Urothelium cell line (cell line): ENCODE measurements at places on chromosomes 16 and 17.
A peak's percentile ranks its signal among the peaks of the same experiment; 100 is the strongest.

- no peak for DNase-seq
These were observed 53.1 kb downstream of the HS3ST3B1 start for GRCh38 chr17:14353861-14354474.

GRCh38 chr17:66564992-66565465, 262.6 kb downstream of the PRKCA start:
- DNase-seq: no peak

GRCh38 chr16:88315543-88316105, 67.1 kb upstream of the ZNF469 start:
- DNase-seq: peak; percentile 95

DNA sequence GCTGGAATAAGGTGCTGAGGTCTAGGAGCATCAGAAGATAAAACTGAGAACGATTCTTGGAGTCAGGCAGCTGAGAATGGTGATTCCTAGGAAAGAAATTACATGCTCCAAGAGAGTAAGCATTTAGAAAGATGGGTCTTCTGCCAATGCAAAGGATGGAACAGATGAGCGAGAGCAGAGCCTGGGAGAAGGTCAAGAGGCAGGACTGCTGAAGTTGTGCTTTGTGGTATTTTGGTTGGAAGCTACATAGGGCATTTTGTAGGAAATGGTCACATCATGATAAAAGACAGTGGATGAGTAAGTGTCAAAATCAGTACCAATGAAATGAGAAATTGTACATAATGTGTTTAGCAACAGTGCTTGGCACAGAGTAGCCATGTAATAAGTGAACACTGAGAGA, 1.4 kb upstream of the CRYM start:
- DNase-seq: no peak

GRCh38 chr16:50323335-50324011, 45.3 kb downstream of the BRD7 start:
- DNase-seq: no peak

DNA sequence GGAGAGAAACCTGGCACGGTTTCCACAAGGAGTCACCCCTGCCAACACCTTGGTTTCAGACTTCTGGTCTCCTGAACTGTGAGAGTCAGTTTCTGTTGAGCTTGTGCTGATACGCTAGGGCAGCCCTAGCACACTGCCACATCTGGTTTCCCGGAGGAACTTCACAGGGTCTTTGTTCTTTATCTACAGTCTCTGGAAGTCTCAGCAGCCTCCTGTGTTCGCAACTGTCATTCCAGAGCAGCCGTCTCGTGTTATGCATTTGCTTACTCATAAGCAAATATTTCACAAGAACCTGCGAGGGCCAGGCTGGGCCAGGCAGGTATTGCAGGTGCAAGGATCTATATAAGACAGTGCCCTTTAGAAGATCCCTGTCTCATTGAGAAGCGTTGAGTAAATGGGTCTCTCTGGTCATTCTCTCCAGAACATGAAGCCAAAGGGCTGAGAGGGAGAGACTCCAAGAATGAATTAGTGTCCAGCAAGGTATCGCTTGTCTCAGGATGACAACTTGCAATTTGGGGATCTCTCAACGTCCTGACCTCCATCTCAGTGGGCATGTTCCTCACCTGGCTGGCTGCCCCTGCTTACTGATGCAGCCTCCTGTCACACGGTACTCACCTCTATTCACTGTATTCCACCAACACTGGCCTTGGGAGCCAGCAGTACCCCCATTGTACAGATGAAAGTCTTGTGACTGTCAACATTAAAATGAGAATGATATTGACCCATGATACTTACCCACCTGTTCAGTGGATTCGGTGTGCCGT, 141.2 kb downstream of the WWOX start:
- no peak for DNase-seq

DNA sequence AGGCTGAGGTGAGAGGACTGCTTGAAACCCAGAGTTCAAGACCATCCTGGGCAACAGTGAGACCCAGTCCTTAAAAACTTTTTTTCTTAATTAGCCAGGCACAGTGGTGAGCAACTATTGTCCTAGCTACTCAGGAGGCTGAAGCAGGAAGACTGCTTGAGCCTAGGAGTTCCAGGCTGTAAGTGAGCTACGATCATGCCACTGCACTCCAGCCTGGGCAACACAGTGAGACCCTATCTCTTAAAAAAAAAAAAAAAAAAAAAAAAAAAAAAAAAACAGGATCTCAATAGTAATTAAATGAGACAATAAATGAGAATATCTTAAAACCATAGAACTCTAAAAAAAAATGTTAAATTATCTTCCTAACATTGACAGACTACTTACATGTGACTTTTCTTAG, 14.3 kb downstream of the SMURF2 start:
- DNase-seq: no peak

DNA sequence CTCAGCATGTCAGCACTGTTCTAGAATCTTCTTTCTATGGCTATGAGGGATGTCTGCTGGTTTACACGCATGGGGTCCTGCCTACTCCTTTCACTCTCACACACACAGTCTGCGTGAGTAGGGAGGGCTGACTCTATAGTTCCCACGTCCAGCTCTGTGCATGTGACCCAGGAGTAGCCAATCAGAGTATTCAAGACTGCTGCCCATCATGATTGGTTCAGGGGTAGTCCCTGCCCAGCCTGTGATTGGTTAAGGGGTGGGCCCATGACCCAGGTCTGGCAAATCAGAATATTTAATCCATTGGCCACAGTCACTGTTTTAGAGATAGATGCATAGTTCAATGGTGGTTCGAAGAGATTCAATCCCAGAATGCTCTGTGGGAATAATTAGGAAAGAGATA, 151.3 kb upstream of the IRX3 start:
- DNase-seq: no peak

GRCh38 chr17:46764709-46765401, 53.6 kb downstream of the WNT3 start:
- DNase-seq: peak; percentile 72

GRCh38 chr17:11284811-11285210, 43.8 kb downstream of the SHISA6 start:
- no peak for DNase-seq

DNA sequence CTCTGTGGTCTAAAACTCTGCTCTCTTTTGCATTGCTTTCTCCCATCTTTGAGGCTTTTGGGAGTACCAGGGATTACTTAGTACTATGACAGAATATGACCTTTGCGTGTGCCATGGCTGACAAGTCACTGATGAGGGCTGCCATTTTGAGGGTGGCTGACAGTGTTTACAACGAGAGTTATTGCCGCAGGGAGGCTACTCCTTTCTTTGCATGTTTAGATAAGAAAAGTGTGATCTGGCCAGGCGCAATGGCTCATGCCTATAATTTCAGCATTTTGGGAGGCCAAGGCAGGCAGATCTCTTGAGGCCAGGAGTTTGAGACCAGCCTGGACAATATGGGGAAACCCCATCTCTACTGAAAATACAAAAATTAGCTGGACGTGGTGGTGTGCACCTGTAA, 77.5 kb downstream of the GSG1L start:
- DNase-seq: no peak

DNA sequence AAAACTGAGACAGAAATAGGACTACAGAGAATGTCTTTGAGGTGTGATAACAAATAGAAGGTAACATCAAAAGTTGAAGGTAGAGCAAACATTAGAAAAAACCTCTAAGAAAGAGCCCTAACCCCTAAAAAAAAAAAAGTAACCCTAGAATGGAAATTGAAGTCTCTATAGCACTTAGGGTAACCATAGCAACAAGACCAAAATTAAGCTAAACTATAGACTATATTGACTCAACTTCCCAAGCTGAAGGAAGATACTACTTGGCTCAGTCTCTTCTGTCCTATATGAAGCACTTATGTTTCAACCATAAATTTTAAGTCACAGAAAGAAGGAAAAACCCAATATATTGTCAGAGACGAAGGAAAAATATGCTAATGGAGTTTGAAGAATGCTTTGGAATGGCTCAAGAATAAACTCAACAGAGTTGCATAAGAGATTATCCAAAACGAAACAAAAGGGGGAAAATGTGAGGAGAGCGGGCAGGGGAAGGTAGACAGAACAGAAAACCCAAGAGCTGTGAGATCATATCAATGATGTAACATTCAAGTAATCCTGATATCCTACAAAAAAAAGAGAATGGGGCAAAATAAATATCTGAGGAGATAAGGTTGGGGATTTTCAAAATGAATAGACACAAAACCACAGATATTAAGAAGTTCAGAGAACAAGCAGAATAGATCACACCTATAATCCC, 88.4 kb downstream of the USP32 start:
- no peak for DNase-seq

- DNase-seq: peak; percentile 97
These were observed 522 bp upstream of the VEZF1 start for GRCh38 chr17:57988301-57989250.

- DNase-seq: peak; percentile 36
These were observed 31.5 kb downstream of the RBL2 start for GRCh38 chr16:53465606-53466280.

GRCh38 chr16:72645538-72645937, 402.4 kb downstream of the ZFHX3 start:
- DNase-seq: no peak

GRCh38 chr16:29664091-29664921, 1.3 kb downstream of the SPN start:
- no peak for DNase-seq

DNA sequence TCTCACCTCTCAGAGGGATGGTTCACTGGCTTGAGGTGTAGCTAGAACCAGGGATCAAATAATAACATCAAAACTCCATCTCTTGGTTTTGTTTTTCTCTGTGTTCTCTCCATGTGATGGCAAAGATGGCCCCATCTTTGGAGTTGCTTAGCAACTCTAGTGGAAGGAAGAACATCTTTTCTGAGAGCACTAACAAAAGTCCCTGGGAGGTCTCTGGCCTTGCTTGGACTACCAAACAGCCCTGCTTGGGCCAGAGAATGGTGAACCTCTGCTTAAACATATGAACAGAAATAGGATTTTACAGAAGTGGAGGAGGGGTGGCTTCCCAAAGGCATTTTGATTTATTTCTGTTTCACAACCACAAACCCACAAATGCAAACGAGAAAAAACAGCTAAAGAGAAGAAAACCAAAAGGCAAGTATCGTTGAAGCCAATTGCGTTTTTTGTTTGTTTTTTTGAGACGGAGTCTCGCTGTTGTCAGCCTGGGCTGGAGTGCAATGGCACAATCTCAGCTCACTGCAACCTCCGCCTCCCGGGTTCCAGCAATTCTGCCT, 13.2 kb downstream of the GABARAPL2 start:
- DNase-seq: no peak

- DNase-seq: no peak
These were observed 11.8 kb upstream of the CLTC start for GRCh38 chr17:59607817-59608403.

GRCh38 chr17:74114881-74115470, 88.5 kb upstream of the RPL38 start:
- DNase-seq: no peak

GRCh38 chr16:69049146-69049545, 56.3 kb upstream of the HAS3 start:
- peak; percentile 61 for DNase-seq

GRCh38 chr16:89330177-89330856, 112.8 kb downstream of the ZNF778 start:
- DNase-seq: peak; percentile 91

DNA sequence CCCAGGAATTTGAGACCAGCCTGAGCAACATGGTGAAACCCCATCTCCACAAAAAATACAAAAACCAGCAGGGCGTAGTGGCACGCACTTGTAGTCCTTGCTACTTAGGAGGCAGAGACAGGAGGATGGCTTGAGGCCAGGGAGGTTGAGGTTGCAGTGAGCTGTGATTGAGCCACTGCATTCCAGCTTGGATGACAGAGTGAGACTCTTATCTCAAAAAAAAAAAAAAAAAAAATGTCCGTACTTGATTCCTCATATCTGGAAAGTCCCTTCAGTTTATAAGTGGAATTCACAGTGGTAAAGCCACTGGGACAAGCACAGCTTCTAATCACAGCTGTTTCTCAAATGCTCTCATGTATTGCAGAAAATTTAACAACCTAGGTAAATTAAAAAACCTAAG, 78.6 kb upstream of the CREBBP start:
- DNase-seq: no peak

DNA sequence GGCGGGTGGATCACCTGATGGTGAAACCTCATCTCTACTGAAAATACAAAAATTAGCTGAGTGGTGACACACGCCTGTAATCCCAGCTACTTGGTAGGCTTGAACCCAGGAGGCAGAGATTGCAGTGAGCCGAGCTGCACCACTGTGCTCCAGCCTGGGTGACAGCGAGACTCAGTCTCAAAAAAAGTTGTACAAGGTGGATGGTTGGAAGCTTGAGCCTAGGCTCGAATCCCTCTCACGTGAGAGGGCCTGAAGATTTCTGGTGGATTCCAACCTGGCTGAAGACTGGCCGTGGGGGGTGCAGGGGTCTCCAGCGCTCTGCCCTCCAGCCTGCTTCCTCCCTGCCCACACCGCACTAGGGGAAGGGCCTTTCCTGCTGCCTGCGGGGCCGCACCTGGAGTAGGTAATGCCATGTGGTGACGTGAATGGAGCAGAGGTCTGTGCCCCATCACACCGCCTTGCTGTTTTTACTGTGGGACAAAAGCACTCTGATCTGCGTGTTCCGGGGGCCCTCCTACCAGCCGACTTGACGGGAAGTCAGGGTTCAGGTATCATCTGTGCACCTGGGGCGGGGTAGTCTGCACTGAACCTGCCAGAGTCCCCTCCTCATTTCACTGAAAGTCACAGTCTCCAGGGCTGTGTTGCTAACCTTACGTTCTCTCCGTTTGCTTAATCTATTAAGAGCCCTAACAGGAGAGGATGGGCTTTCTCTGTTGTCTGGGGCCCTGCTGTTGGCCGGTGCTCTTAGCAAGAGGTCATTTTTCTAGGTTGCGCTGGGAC, 4.2 kb downstream of the RPL13 start:
- no peak for DNase-seq

DNA sequence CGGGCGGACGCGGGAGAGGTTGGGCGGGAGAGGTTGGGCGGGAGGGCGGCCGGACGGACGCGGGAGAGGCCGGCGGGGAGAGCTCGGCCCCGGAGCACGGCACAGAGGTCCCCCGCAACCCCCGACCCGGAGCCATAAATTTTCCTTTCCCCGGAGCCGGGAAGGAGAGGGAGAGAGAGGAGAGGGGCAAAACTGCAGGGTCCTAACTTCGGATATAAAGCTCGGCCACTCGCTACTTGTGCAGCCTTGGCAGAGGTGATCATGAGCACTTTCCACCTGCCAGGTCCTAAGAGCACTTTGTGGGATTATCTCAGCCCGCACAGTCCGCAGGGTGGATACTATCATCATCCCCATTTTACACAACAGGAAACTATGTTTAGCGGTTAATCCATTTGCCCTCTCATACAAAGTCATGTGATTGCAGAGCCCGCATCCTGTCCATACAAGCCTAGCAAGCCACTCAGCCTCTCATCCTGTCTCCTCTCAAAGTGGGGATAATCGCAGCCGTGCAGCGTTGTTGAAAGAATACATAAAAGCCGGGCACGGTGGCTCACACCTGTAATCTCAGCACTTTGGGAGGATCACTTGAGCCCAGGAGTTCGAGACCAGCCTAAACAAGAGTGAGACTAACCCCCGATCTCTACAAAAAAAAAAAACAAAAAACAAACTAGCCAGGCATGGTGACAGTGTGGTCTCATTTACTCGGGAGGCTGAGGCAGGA, 780 bp upstream of the DCAKD start:
- DNase-seq: peak; percentile 27

- DNase-seq: peak; percentile 84
These were observed at the start of gene HOXB7 for GRCh38 chr17:48610282-48611211. Gene HOXB7 (minus strand): TSS chr17:48611017. CDS start chr17:48610918, 99 bp downstream.

GRCh38 chr16:27491894-27492587, 57.7 kb downstream of the GTF3C1 start:
- DNase-seq: no peak

GRCh38 chr17:45958307-45958706, 40.7 kb upstream of the STH start:
- no peak for DNase-seq
